ENCODE measurements at places on chromosomes 11 and 22. TPM values are rescaled to one million over a fixed set of nuclear protein-coding genes. Genes with fewer than 3 reads are reported as not detected.

GRCh38 chr11:114162719-114163123 lies 103.2 kb downstream of the ZBTB16 start:
- DNase-seq = peak; percentile 95

GRCh38 chr22:47808236-47808635 lies 1045.8 kb downstream of the TBC1D22A start:
- DNase-seq = no peak

GRCh38 chr11:102666331-102666957 lies 39.1 kb downstream of the MMP27 start:
- DNase-seq = no peak

- no peak for DNase-seq
Measured at GRCh38 chr22:49894322-49895054, 23.8 kb downstream of the ALG12 start.

CRY2 gene
- 88.8 TPM for total RNA-seq

Data from heart left ventricle (tissue), 16 donors.